ENCODE measurements at places on chromosomes 5 and 9.

DNA sequence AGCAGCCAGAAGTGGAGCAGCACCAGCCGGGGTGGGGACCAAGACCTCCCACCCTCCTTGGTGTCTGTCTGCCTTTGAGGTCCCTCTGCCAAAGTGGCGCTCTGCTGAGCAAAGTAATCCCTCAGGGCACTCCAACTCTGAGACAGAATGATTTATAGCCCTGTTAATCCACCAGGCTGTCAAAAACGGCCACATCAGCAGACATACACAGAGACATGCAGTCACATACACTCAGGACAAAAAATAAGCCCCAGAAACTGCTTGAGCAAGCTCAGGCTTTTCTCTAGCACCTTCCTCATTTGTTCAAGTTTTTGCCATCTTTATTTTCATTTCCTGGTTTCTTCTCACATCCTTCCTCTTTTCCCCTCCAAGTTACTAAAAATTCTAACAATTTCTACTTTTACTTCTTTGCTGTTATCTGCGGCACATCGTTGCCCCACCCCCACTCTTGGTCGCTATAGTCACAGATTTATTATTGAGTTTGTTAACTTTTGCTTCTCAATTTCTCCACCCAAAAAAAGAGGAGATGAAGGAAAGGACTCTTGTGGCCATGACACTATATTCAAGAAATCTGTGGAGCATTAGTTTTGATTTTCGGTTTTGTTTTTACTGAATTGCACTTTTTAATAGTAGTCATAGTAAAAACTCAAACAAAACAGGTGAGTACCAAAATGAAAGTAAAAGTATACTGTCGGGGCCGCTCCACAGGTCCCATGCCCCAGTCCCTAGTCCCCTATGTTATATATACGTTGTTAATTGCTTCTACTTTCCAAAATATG lies 17.4 kb upstream of the ADRB2 start:
- peak; percentile 63 for DNase-seq

GRCh38 chr5:103271570-103272289 lies 13.2 kb downstream of the MACIR start:
- DNase-seq, result no peak

DNA sequence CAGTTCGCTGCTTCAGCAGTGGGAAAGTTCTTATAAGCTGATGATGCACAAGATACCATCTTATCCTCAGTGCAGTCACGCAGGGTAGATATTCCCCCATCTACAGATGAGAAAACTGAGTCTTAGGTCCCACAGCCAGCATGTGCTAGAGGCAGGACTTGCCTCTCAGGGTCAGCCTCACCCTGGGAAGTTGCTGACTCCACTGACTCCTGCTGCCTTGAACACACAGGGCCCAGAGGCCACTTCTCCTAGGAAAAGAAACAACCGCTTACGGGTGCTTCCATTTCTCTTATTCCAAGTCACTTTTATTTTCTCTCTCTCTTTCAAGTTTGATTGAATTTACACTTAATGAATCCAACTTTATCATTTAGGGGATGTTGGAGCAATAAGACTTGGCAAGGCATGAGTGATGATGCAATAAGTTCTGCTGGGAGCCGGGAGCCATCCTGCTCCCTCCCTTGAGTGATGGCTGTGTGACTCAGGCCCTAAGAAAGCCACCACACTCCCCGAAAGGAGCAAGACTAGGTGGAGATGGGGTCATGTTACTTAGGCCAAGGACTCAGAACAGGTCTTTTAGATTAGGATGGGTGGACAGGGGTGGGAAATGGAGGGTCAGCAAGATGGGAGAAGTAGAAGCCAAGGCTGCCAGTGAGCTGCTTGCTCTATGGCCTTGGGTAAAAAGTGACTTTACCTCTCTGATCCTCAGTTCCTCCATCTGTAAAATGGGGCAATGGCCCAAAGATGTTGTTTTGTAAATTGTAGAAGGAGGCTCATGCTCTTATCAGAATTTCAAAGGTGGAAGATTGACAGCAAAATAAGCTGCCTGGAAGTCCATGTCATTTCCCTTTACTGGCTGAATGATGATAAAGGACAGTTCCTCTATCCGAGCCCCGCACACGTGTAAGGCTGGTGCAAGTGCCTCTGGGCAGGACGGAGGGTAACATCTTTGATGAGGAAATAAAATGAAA lies 67.4 kb upstream of the ZNF618 start:
- no peak for DNase-seq

- no peak for DNase-seq
Measured at GRCh38 chr5:22560147-22560546, 293.0 kb downstream of the CDH12 start.

DNA sequence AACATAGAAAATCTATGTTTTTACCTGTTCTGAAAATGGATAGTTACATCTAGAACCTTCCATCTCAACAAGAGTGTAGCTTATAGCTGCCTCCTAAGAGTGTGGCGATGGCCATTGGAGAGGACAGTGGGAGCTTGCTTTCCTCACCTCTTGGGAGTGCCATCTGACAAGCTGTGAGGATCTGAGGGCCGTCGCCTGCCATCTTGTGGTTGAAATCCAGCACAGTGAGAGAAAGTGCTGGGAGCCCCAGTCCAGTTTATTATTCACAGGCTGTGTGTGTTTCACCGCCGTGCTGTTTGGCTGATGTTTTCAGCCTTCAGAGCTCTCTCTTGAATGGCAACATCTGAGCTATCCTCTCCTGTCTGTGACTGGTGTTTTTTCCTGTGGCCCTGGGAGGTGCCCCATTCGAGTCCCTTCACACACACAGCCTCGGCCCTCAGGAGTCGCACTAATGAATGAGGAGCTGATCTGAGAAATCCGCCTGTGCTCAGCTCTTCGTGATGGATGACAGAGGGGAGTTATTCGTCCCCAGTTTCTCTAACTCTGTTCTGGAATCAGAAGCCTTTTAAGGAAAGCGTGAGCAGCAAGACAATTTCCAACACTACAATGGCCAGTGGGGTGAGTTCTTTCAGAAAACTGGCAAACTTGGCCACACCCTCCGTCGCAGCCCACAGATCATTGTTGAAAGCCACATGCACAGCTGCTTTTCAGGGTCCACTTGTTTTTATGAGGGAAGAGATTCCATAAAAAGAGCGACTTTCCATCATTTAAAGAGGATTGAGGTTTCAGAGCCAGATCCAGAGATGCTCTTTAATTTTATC lies 170.3 kb downstream of the PDZD2 start:
- DNase-seq, result peak; percentile 17

GRCh38 chr9:101966691-101967090 lies 228.2 kb upstream of the GRIN3A start:
- DNase-seq, result no peak

DNA sequence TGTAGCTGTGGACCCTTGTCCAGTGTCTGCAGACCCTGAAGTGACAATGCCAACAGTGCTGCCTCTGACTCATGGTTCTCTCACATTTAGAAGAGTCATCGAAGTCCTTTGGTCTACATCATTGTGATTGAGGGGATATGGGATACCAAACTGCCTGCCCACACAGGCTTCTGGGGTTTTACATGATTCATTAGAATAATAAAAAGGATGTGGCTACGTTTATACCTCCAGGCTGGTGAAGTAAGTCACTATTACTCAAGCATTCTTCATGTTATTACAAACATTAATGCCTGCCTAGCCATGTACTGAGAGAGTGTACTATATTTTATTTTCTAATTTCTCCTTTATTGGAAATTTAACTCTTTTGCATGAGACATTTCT lies 365.7 kb downstream of the SPATA31D1 start:
- DNase-seq, result no peak

- peak; percentile 10 for DNase-seq
Measured at GRCh38 chr9:115015018-115015635, 84.7 kb upstream of the TNFSF8 start.

GRCh38 chr9:98994172-98995058 lies 50.7 kb downstream of the COL15A1 start:
- no peak for DNase-seq

DNA sequence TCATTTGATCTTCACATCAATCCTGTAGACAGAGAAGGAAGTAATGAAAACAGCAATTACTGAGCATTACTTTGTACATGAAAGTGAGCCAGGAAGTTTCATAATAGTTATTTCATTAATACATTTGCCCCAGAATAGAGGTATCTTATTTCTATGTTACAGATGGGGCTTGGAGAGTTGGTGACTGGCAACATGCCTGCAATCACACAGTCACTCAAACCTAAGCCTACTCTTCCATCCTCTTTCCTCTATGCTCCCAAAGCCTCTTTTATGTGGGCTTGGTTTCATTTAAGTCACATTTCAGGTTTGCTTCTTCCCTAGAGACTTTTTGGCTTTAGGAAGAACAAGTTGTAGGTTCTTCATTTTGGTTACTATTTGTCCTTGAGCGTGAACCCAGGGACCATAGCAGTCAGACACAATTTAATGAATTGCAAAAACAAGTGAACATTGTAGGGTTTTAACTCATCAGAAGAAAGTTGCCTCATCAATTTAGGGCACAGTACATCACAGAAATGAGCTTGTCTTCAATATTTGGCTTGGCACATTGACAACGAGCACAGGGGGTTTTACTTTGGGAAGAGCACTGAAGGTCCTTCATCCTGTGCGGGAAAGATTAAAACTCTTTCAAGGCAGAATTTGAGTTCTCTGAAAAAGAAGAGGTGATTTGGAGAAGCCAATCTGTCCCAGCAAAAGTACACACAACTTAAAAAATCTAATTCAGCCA lies 381.1 kb downstream of the TMEM38B start:
- DNase-seq, result no peak

- DNase-seq, result no peak
Measured at GRCh38 chr5:5882706-5883105, 460.2 kb downstream of the ICE1 start.

DNA sequence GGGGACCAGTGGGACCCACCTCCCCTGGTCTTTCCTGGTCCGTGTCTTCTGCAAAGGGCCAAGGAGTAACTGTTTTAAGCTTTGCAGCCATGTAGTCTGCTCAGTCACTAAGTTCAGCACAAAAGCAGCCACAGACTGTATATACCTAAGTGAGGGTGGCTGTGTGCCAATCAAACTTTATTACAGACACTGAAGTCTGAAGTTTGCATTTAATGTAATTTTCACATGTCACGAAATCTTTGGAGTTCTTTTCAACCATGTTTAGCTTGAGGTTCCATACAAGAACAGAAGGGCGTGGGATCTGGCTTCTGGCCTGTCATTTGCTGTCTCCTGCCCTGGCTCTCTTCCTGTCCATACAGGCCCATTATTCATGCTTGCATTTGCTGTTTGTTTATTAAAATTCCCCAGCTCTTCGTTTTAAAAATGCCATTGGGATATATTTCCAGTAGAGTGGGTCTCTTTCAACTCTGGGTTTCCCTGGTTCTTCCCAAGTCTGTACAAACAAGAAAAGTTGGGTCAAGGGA lies 64.2 kb upstream of the ECM2 start:
- no peak for DNase-seq

GRCh38 chr5:126998201-126998631 lies 32.1 kb downstream of the MARCHF3 start:
- no peak for DNase-seq

GRCh38 chr5:108531367-108532128 lies 149.7 kb upstream of the FBXL17 start:
- DNase-seq, result no peak

- DNase-seq, result peak; percentile 71
Measured at GRCh38 chr9:5557606-5558587, 47.6 kb downstream of the PDCD1LG2 start.
